Fibroblast of skin of right biceps (primary cell): ENCODE measurements at places on chromosomes 3 and 15.

- DNase-seq: no peak
These were observed 9.3 kb upstream of the ATP13A4 start for GRCh38 chr3:193564012-193564411.

- peak; percentile 83 for DNase-seq
These were observed 33.4 kb upstream of the CHRM5 start for GRCh38 chr15:33934921-33935320.

DNA sequence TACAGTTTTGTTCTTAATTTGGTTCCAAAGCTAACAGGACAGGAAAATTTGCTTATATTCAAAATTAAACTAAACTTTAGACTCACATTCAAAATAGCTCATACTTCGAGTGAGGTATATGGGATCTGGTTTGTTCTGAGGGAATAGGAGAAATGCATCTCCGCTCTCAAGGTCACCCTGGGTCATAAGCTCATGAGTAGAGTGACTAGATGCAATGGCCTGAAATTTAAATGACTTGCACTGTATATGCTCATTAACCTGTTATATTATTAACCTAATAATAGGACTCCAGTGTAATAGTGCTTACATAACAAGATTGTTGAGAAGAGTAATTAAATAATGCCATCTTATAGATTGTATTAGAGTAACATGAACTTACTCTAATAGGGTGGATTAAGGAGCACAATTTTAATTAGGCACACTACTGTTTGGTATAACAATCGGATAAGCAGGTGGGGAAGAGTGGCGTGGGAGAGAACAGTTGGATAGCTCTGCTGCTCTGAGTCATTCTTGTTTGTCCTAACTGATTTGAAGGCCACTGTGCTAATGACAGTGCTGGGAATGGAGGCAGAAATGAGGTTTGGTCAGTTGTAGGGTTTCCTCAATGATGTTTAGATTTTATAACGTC lies 5.2 kb downstream of the NKTR start:
- DNase-seq: no peak

DNA sequence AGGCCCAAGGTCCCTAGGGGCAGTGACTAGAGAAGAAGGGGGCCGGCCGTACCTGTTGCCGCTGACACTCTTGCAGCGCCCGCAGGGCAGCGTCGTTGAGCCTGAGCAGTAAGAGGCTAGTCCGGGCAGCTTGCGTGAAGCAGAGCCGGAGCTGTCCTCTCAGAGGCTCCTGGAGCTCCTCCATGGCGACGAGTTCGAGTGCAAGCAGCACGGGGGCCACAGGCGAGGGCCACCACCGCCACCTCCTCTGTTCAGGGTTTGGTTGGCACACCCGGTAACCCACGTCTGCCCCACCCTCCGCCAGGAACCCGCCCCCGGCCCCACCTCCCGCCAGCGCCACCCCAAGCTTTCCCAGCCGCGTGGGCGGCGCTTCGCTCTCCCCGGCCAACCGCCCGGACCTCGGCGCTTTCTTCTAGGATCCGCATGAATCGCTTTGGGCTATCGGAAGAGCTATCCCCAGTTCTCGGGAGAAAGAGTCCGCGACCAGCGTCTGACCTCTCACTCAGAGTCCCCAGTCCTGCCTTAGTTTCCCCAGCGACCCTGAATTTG lies at the start of gene ELL3:
TSS of gene ELL3 (minus strand) at position 249 of the 549 bp plus-strand sequence. CDS start at position 184, 65 bp downstream.
- peak; percentile 61 for DNase-seq

GRCh38 chr3:175073219-175073905 lies 214.2 kb downstream of the NAALADL2 start:
- DNase-seq: no peak

- DNase-seq: no peak
These were observed 474.2 kb downstream of the MAGI1 start for GRCh38 chr3:65564483-65564882.
